Stimulated activated CD4-positive, alpha-beta T cell treated with anti-CD3 and anti-CD28 coated beads, Interleukin-15, amount 100 ng/mL, for 48 hours (primary cell): ENCODE measurements at places on chromosomes 12 and 14.

- no peak for DNase-seq
Measured at GRCh38 chr12:53803703-53804102, 51.9 kb upstream of the CISTR start.

DNA sequence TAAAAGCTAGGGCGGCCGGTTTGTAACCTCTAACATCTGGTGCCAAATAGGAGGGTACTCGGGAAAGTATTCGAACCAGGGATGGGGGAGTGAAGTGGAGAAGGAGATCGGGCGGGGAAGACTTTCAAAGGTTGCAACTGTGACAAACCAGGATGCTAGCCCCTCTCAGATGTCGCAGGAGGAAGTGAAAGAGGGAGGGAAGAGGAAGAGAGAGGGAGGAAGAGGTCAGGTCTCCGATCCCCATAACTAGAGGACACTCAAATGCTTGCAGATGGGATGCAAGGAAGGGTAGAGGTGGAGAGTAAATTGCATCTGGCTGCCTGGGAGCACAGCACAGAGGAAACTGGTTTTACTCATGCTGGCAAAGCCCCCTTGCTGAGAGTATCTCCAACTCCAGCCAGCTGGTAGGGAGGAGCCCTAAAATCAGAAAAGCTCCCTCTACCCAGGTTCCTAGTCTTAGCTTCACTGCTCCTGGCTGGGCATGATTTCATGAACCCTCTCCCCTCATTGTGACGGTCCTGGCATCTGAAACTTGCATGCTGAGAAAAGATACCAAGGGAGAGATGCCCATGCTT is 696.7 kb upstream of the TBX3 start:
- DNase-seq = no peak

DNA sequence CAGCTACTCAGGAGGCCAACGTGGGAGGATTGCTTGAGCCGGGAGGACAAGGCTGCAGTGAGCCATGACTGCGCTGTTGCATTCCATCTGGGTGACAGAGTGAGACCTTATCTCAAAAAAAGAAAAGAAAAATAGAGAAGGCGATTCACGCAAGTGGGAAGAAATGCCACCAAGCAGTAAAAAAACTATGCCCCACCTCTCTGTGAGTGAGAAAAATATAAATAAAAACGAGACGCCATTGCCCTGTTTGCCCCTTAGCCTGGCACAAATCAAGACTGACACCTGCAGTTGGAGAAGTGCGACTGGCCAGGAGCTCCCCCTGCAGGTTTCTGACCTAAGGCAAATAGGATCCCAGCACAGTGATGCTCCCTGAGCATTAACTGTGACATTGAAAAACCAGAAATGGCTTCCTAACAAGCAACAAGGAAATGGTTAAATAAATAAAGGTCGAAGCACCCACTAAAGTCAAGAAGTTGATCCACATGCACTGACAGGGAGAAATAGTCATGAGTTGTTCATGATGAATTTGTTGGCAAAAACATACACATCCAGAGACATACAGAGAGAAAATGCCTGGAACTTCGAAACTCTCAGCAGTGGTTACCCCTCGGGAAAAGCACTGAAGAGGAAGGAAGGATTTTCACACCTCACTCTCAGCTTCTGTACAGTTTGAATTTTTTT is 21.1 kb downstream of the GSC start:
- DNase-seq = no peak

GRCh38 chr12:72610342-72610741 is 338.2 kb downstream of the TRHDE start:
- no peak for DNase-seq

DNA sequence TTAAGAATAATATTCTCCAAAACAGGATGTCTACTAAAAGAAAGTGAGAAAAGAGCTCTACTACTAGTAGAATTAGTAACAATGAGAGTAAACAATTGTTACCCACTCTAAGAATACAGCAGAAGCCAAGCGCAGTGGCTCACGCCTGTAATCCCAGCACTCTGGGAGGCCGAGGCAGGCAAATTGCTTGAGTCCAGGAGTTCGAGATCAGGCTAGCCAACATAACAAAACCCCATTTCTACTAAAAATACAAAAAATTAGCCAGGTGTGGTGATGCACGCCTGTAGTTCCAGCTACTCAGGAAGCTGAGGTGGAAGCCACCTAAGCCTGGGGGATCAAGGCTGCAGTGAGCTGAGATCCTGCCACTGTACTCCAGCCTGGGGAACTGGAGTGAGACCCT is 4.7 kb downstream of the DNAJC14 start:
- DNase-seq = no peak

DNA sequence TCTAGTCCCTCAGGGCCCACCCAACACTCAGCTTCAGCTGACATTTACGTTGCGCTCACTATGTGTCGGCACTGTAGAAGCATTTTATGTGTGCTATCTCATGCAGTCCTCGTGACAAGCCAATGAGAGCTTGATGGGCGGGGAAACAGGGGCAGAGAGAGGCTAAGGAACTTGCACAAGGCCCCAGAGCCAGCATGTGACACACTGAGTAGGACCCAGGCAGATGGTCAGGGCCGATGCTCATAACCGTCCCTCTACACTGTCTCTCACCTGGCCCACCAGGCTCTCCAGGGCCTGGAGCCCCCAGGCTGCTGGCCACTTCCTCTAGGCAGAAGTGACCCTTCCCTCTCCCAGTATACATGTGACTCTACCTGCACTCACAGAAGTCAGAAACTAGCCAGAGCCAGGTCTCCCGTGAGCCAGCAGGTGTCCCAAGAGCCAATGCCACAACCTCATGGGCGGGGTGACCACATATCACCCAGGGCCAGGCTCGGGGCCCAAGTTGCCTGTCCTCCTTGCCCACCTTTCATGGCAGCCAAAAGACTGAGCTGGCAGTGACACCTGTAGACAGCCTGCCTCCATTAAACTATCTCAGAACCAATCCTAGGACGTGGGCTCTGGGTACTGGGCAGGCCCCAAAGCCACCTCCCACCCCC is 38.3 kb downstream of the TTC7B start:
- DNase-seq = no peak

DNA sequence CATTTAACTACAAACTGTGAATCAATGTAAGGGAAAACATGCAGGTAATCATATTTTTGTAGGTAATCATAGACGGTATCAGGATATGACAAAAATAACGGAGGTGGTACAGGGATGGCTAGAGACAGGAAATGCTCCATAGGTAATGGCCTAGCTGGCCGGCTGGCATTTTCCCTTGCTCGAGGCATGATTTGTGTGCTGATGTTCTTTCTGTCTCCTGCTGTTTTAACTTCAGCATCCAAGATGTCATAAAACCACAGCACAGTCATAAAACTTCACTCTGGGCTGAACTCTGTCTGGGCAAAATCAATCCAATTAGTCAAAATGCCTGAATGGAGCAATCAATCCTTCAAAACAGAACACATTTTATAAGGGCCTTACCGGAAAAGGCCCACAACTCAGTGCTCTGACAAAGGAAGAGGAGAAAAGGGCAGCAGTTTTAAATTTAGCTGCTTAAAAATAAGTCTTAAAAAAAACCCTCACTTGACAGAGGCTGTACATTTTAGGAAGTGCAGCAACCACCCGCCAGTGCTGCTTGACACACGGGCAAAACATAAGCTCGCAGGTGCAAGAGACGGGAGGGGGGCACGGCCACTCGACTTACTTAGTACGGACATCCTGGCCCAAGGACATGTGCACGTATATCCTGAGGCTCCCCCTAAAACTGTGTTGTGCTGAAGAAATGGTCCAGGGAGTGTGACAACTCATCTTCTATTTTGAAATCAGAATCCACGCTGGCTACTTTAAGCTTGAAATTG is 40.5 kb upstream of the GPR68 start:
- no peak for DNase-seq

GRCh38 chr12:93894391-93895088 is 217.4 kb downstream of the CRADD start:
- no peak for DNase-seq
